ENCODE measurements at places on chromosomes 4 and X. TPM values are rescaled to one million over a fixed set of nuclear protein-coding genes. Genes with fewer than 3 reads are reported as not detected.

GRCh38 chr4:83361416-83362103, 26.9 kb upstream of the HPSE start:
- DNase-seq = no peak

DNA sequence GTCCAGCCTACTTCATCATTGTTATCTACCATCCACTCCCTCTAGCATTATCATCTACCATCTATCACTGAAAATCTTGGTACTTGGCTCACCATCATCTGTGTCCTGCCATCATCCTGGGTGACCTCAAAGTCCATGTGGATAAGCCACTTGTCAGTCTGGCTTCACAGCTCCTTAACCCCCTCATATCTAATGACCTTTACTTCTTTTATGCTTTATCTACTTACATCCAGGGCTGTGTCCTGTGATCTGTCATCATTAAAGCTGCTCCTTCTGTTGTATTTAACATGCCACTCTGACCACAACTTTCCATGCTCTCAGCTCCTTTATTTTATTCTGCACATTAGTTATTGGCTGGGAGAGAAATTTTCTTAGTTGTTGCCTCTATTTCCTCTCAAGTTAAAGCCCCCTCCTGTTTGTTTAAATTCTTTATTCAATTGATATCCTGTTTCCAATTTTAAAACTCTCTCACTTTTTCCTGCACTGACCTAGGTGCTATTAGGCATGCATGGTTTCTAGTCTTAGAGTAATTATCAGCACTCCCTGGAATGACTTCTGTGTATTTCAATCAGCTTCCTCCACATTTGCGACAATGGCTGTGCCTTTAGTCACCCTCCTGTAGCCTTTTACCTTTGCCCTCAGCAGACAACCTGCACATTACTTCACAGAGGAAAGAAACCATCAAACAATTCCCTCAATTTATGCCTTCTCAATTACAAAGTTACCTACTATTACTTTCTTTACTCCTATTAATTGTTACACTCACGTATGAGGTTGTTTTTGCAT, 8.1 kb upstream of the FABP2 start:
- no peak for DNase-seq

- no peak for DNase-seq
These were observed 129.6 kb upstream of the QRFPR start for GRCh38 chr4:121510341-121510874.

DNA sequence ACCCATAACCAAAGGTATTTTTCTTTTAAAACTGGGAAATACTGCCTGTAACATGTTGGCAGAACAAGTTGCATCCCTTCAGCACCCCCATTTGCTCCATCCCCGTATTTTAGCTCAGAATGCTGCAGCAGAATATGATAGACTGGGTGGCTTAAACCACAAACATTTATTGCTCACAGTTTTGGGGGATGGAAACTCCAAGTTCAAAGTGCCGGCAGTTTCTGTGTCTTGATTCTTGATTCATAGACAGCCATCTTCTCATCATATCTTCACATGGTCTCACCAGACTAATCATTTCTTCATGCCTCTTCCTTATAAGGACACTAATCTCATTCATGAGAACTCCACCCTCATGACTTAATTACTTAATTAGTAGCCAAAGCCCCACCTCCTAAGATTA, 10.5 kb upstream of the INPP4B start:
- DNase-seq = no peak

- no peak for DNase-seq
These were observed 409.3 kb upstream of the NWD2 start for GRCh38 chr4:36835246-36835645.

- no peak for DNase-seq
These were observed 318.9 kb upstream of the F9 start for GRCh38 chrX:139211568-139212182.

- no peak for DNase-seq
These were observed 21.3 kb upstream of the WDR44 start for GRCh38 chrX:118324588-118324987.

DNA sequence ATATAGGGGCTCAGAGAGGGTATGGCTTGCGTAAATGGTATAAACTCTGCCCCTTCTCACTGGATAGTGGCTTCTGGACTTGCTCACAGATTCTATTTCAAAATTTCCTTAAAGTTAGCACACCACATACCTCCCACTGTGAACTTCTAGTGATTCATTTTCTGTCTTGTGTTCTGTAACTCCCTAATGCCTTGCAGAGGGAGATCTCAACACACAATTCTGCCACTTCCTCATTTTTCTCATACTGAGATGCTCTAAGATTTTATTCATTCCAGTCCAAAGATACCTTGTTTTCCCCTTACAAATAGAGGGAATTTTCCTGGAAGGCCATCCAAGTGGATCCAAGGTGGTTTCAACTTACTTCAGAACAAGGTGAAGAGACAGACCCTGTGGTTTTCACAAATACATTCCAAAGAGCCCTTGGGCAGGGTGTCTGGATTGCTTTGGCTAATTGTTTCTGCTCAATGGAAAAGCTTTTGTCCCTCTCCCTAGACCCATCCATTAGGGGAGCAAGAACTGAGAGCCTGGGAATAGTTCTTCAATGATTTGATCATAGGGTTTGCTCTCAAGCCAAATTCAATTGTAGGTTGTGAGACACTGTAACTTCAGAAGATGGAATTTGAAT, 52.1 kb upstream of the CAPN6 start:
- no peak for DNase-seq

GRCh38 chr4:3792813-3793212, 26.6 kb downstream of the ADRA2C start:
- no peak for DNase-seq

DNA sequence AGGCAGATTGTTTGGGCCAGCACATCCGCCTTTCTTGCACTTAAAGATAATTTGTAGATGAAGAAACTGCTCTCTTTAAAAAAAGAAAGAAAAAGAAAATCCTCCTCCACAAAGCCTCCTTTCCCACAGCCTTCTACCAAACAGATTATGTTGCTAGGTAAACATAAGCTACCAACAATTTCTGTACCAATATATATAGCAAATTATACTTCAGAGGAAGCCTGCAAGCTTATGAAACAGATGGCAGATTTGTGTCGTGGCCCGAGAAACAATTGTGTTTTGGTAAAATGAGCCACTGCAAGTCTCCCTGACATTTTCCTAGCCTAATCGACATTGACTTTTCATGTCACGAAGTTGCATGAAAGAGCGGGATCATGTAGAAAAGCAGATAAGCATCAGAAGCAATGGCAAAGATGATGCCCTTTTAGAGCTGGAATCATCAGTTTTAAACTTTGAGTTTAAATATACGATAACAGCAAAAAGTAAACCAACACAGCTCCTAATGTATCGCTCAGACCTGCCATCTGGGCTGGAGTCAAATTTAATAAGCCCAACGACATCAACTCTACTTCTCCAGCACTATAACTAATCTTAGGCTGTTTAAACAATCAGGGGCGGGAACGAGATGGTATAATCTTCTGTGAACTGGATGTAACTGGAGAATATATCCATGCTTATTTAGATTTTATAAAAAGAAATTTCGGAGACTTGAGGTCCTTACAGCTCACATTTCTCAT, 94.9 kb upstream of the PLAC1 start:
- DNase-seq = no peak

GRCh38 chr4:56698329-56698728, 17.2 kb upstream of the HOPX start:
- no peak for DNase-seq

DNA sequence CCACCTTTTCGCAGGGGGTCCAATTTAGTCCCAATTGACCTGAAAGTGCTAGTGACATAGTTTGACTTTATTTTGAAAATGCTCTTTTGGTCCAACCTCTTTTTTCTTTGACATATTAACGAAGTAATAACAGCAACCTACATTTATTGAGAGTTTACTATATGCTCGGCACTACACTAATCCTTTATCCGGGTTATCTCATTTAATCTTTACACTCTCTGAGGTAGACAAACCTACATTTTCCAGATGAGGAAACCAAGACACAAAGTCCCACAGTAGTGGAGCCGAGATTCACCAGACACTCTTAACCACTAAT, 307 bp upstream of the ATRX start:
- DNase-seq = no peak

DNA sequence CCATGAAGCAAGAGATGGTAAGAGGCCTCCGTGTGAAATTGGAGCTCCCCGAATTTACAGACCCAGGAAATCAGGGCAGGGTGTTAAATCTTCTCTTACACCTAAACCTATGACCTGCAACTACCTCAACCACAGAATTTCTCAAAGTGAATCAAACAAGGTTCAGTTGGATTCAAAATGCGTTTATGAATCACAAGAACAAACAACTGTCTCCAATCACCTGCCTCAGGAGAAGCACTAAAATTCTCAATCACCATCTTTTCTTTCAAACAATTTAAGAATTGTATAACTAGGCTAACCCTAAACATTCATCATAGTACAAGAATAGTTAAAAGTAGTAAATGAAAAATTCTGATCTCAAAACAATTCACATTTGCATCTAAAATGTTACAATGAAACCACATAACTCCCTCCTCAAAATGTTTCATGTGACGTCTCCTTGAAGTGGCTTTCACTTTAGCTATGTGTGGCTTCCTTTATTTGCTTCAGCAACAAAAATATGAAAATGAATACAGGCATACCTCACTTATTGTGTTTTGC, 19.2 kb downstream of the PPP3CA start:
- DNase-seq = no peak

- DNase-seq = no peak
These were observed 2.5 kb upstream of the BRWD3 start for GRCh38 chrX:80812176-80812575.

- no peak for DNase-seq
These were observed 11.2 kb upstream of the DACH2 start for GRCh38 chrX:86137071-86137470.

DNA sequence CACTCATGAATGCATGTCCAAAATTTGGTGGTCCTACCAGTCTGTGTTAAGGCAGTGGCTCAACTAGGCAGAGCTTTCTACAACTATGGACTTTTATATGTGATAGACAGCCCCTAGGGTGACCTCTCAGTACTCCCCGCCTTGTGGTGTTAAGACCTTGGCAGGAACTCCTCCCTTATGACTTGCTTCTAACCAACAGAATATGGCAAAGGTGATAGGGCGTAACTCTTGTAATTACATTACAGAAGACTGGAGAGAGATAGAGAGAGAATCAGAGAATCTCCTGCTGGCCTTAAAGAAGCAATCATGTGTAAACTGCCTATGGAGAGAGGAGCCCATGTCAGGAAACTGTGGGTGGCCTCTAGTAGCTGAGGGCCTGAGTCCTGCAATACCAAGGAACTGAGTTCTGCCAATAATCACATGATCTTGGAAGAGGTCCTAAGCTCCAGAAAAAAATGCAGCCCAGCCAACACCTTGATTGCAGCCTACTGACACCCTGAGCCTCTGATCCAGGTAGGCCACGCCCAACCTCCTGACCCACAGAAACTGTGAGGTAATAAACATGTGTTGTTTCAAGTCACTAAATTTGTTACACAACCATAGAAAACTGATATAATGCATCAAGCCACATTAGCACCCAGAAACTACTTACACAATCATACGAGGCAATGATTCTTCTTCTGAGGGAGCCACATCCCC, 68.9 kb downstream of the INPP4B start:
- DNase-seq = no peak

DNA sequence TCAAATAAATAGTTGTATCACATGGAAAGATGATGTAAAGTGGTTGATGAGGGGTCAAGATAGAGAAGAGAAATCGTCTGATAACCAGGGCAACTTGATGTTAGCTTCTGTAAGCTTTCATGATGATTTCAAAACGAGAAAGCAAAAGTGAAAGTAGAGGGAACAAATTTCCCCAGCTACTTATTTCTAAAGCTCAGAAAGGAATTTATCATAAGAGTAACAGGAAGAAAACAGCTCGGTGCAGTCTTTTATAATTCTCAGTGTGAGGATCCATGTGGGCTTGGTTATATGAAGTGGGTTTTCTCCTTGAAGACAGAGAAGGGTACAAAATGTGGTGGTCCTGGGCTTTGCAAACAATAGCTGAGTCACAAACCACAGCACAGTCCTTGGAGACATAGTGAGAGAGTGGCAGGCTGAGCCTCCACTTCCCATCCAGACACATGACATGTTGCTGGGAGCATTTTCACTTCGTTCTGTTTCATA, 32.1 kb upstream of the GLRA2 start:
- DNase-seq = no peak

DNA sequence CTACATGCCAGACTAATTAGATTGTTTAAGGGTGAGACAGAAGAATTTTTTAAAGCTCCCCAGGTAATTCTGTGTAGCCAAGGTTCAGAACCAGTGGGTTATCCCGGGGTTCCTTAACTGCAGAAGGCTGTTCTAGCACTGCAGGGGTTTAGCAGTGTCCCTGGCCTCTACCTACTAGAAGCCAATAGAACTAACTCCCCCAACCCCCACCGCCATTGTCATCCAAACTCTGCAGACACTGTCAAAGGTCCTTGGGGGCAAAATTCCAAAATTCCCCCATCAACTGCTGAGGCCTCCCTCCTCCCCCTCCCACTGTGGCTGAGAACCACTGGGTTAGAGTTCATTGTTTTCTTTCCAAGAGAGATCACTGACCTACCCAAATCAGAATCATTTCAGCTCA, 66.4 kb downstream of the MOSPD2 start:
- no peak for DNase-seq

DNA sequence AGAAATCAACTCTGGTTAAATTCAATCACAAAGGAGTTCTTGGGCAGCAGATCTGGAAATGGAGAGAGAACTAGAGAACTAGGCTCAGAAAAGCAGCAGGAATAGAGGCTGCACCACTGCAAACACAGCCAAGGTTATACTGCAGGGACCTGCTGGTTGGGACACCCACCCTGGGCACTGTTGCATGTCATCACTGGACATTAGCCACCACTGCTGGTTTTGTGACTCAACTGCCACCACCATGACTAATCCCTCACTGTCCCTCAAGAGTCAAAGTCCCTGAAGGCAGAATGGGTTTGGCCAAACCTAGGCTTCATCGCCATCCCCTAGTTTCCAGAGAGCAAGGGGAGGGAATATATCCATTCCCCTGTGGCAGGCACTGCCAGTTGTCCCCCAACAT, 38.1 kb upstream of the IRAK1 start:
- DNase-seq = no peak

GRCh38 chr4:149914119-149915115, 98.8 kb upstream of the IQCM start:
- DNase-seq = no peak

GPRASP2 gene
- total RNA-seq = 14.8 TPM

TMEM271 gene
- not detected for total RNA-seq

HTR2C gene
- total RNA-seq = 0.12 TPM

RAB9B gene
- 12.7 TPM for total RNA-seq

MAGEC2 gene
- not detected for total RNA-seq

TTC29 gene
- total RNA-seq = not detected

ETDA gene
- total RNA-seq = not detected

DDX53 gene
- not detected for total RNA-seq

TLR7 gene
- total RNA-seq = 0.24 TPM

TAF7L gene
- total RNA-seq = not detected

F9 gene
- total RNA-seq = not detected

ARHGAP36 gene
- not detected for total RNA-seq

EIF2S3 gene
- total RNA-seq = 61.6 TPM

All from right atrium auricular region (tissue), 2 donors.